ENCODE measurements at places on chromosomes 12 and 14. TPM values are rescaled to one million over a fixed set of nuclear protein-coding genes. Genes with fewer than 3 reads are reported as not detected.

DNA sequence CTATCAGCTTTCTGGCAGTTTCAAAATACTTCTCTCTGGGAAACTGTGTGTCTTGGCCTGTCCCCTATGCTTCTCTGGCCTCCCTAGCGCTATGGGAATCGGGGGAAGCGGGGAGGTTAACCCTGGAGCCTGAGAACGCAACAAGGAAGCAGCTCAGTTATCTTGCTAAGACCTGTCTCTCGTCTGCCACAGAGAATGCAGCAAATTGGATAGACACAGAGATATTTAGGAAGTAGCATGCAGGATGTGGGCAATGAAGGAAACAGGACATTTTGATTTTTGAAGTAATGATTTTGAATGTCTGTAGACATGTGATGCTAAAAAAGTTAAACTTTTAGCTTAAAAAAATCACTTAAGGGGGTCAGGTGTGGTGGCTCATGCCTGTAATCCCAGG, 6.6 kb upstream of the CALCOCO1 start:
- DNase-seq: no peak

DNA sequence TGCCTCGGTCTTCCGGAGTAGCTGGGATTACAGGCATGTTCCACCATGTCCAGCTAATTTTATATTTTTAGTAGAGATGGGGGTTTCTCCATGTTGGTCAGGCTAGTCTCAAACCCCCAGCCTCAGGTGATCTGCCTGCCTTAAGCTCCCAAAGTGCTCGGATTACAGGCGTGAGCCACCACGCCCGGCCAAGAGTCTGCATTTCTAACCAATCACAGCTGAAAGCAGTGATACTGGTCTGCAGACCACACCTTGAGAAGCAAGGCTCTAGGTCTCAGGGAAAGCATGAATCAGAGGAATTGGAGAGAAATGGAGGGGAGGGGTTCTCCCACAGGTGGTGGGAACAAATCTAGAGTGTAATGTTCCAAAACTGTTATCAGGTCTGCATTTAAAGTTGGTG, 55.2 kb upstream of the TMEM263 start:
- no peak for DNase-seq

DNA sequence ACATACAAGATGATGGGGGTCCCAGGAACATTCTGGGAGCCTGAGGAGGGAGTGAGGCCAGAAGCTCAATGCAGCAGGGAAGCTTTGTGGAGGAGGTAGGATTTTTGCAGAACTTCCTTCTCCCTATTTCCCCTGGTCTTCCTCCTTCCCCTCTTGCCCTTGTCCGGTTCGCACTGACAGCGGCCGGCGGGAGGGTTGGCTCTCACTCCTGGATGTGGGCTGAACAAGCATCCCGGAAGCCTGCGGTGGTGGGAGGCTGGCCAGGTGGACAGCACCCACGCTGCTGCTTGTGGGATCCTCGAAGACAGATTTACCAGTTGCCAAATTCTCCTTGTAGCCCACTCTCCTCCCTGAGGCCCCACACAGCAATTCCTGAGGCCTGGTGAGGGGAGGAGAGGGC, 112.2 kb downstream of the KCNA5 start:
- no peak for DNase-seq

- peak; percentile 84 for DNase-seq
Observed at GRCh38 chr14:67943947-67944346, 124.4 kb downstream of the RAD51B start.

GRCh38 chr14:37994846-37995372, 212.8 kb upstream of the SSTR1 start:
- DNase-seq: no peak

GRCh38 chr12:96401076-96401871, 1.0 kb upstream of the CDK17 start:
- peak; percentile 82 for DNase-seq

- DNase-seq: no peak
Observed at GRCh38 chr12:52901715-52902541, 2.9 kb downstream of the KRT8 start.

DNA sequence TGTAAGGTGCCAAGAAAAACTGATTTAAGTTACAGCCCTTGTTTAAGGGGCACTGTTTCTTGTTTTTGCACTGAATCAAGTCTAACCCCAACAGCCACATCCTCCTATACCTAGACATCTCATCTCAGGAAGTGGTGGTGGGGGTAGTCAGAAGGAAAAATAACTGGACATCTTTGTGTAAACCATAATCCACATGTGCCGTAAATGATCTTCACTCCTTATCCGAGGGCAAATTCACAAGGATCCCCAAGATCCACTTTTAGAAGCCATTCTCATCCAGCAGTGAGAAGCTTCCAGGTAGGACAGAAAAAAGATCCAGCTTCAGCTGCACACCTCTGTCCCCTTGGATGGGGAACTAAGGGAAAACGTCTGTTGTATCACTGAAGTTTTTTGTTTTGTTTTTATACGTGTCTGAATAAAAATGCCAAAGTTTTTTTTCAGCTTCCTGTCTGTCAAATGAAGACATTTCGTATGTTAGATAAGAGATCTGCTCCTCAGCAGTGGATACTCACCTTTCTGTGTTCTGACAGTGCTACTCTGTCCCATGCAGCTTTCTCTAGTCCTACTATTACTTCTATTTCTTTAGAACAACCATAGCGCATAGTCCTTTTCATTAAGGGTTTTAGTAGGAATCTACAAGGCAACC, 1.2 kb upstream of the PA2G4 start:
- DNase-seq: no peak

GRCh38 chr12:91127306-91127705, 16.0 kb upstream of the LUM start:
- DNase-seq: no peak

GRCh38 chr12:59820594-59821011, 224.8 kb downstream of the SLC16A7 start:
- no peak for DNase-seq

GRCh38 chr12:123099560-123100192, 51.2 kb downstream of the PITPNM2 start:
- DNase-seq: no peak

Gene CCDC177
- total RNA-seq: not detected

Gene PMCH
- not detected for total RNA-seq

Gene PTPRQ
- under 0.01 TPM for total RNA-seq

Gene ALDH1L2
- total RNA-seq: 13.8 TPM

Gene WIF1
- total RNA-seq: not detected
